Fibroblast of villous mesenchyme (primary cell): ENCODE measurements at places on chromosomes 5 and 9. TPM values are rescaled to one million over a fixed set of nuclear protein-coding genes. Genes with fewer than 3 reads are reported as not detected.

- DNase-seq = no peak
Observed at GRCh38 chr5:171707442-171707792, 78.2 kb upstream of the SMIM23 start.

GRCh38 chr5:39373791-39374190 lies 9.5 kb upstream of the C9 start:
- DNase-seq = no peak

DNA sequence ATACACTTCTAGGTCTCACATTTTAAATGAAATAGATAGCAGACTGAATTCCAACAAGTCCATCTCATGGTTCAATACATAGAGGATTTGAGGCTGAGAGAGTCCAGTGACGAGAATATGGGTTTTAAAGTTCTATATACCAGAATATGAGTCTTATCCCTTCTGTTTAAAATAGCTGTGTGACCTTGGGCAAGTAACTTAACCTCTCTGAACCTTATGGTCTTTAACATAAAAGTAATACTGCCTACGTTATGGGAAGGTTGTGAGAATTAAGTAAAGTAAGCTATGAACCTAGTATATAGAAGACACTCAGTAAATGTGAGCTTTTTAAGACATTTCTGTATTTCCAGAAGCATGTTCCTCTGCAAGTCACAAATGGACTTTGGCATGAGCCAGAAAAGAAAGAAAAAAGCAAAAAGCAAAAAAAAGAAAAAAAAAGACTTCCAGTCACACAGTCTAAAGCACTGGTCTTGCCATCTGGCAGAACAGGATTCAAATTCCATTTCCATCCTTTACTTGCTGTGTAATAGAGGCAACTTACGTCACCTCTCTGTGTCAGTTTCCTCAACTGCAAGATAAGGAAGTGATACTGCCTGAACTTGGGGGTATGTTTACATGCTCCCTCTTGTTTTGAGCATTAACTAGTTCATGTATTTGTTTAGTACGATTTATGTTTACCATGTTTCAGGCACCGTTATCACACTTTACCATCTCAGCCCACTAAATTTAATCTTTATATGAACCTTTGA lies 248.2 kb downstream of the TRIM32 start:
- DNase-seq = no peak

GRCh38 chr9:82031538-82032280 lies 43.1 kb downstream of the SPATA31D1 start:
- DNase-seq = peak; percentile 51

GRCh38 chr5:143061161-143061945 lies 291.2 kb downstream of the ARHGAP26 start:
- peak; percentile 94 for DNase-seq

GRCh38 chr5:959581-960531 lies 48.7 kb upstream of the NKD2 start:
- no peak for DNase-seq

DNA sequence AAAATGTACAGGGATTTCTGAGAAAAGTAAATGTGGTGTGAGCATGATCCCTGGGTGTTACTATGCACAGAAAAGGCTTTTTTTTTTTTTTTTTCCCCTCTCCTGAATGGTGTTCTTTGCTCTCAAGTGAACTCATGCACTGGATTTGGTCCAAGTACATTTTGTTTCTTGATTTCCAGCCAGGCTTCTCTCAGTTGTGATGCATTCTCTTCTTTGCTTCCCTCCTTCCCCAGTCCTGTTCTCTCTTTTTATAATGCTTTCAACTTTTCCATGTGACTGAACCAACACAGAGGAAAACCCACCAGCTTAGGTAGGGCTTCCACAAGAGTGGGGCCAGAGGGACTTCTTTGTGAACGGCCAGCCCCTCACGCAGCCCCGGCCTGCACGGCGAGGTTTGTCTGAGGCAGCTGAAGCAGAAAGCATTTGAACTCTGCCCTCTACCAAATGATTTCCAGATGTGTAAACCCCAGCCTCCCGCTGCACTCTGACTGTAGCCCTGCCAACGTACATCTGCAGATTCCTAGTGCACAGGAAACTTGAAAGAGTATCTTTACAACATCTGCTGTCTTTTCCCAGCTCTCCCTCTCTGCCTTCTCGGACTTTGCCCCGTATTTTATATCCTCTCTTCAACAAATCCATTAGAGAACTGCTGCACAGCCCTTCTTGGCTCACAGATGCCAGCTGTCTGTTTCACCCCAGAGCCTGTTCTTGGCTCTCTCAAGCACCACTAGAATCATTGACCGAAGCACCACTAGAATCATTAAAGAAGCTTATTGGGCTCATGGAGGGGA lies 71.8 kb upstream of the CD180 start:
- DNase-seq = peak; percentile 99

GRCh38 chr9:116476935-116477381 lies 210.1 kb upstream of the TRIM32 start:
- DNase-seq = no peak

- DNase-seq = no peak
Observed at GRCh38 chr5:57447658-57448057, 35.0 kb downstream of the ACTBL2 start.

- no peak for DNase-seq
Observed at GRCh38 chr5:6675784-6676491, 37.3 kb upstream of the TENT4A start.

SEMA6A gene
- total RNA-seq = 0.97 and 2.2 TPM in 2 replicates

MYO10 gene
- total RNA-seq = 36.7 and 61.2 TPM in 2 replicates

SH3TC2 gene
- total RNA-seq = 3.9 and 13.4 TPM in 2 replicates

GLDC gene
- 0.32 and 0.43 TPM in 2 replicates for total RNA-seq

TAF11L10 gene
- not detected in 2 replicates for total RNA-seq

PTBP3 gene
- 30.3 and 57.0 TPM in 2 replicates for total RNA-seq

CFAP77 gene
- total RNA-seq = under 0.01 TPM in 1 of 2 replicates, not detected in the other

CA9 gene
- total RNA-seq = under 0.01 TPM in 1 of 2 replicates, not detected in the other
